Mesothelial cell of epicardium (in vitro differentiated cells): ENCODE measurements at places on chromosomes 13 and 19. TPM values are rescaled to one million over a fixed set of nuclear protein-coding genes. Genes with fewer than 3 reads are reported as not detected.

CLEC4G gene
- total RNA-seq: not detected in 3 replicates

ZNF577 gene
- total RNA-seq: 23.0 to 27.4 TPM (median 23.1 TPM) in 3 replicates

SAMD4B gene
- 128 to 143 TPM (median 133 TPM) in 3 replicates for total RNA-seq

PSG7 gene
- total RNA-seq: not detected in 3 replicates

CGB7 gene
- 23.1 to 26.5 TPM (median 25.5 TPM) in 3 replicates for total RNA-seq

- no peak overlapping the region for H3K27ac ChIP-seq
- no peak for DNase-seq
- H3K4me3 ChIP-seq: no peak overlapping the region
- peaks cover 10% of the 10 kb centered on the region for H3K36me3 ChIP-seq
- no peaks in the 10 kb centered on the region for H3K27me3 ChIP-seq
These were observed 1361.9 kb downstream of the UQCRFS1 start for GRCh38 chr19:27851002-27851481.

DNA sequence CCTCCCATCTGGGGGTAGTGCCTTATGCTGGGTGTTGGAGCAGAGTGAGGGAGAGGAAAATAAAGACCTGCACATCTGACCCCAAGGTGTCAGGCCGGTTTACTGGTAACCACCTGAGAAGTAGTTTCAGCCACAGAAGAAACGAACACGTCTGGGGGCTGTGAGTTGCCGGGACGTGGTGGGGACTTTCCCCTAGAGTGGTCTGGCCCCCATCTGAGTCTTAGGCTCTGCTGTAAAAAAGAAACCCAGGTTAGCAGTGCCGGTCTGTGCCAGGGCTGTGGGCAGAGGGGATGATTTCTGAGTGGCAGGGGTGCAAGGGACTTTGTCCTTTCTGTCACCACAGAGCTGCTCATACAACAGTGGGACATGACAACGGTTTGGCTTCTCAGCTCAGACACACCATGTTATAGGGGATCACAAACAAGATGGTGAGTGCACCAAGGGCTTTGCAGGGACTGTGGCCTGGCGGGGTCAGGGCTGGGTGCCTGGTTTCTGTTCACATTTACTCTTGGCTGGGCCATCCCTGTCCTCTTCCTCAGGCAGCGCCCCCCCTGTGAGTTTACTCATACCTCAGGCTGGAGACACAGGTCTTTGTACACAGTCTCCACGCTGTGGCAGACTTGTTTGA, 9.0 kb downstream of the GCDH start:
- H3K27me3 ChIP-seq: no peaks in the 10 kb centered on the region
- no peaks in the 10 kb centered on the region for H3K4me1 ChIP-seq
- H3K36me3 ChIP-seq: peaks cover under 1% of the 10 kb centered on the region
- DNase-seq: no peak

DNA sequence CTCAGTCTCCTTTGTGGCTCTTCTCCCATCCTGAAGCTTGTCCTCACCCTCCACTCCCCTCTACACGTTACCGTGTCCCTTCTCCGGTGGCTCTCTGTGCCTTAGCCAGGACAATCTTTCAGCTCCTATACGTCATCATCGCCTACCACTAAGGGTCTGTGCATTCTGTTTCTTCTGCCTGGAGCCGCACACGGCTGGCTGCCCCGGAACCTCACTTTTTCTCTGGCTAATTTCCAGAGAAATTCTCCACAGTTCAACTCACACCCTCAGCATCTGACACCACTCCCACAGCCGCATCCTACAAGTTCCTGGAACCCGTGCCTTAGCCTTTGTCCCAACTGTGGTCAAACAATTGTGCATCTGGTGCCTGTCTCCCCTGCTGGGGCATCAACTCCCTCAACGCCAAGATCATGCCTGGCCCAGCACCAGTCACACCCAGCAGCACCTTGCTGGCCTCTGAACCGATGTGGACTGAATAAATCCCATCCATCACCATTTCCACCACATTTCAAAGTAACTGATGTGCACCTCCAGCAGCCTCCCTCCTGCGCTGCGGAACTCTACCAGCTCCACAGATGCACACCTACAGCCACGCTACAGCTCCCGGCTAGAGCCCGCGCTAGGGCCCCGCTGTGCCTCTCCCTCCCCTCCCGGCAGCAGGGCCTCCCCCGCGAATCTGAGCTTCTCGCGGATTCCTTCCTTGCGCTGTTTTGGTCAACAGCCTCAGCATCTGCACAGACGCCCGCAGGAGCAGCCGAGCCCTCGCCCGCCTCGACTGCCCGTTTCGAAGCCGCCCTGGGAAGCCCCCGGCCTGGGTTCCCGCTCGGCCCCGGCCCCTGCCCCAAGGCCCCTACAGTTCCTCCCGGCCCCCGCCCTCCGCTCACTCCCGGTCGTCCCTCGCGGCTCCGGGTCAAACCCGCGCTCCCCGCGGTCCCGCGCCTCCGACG, 689 bp downstream of the DCUN1D2 start:
- H3K4me3 ChIP-seq: peak overlapping the region; percentile 71
- peak; percentile 62 for DNase-seq
- H3K27me3 ChIP-seq: no peaks in the 10 kb centered on the region
- H3K27ac ChIP-seq: peak overlapping the region; percentile 84

DNA sequence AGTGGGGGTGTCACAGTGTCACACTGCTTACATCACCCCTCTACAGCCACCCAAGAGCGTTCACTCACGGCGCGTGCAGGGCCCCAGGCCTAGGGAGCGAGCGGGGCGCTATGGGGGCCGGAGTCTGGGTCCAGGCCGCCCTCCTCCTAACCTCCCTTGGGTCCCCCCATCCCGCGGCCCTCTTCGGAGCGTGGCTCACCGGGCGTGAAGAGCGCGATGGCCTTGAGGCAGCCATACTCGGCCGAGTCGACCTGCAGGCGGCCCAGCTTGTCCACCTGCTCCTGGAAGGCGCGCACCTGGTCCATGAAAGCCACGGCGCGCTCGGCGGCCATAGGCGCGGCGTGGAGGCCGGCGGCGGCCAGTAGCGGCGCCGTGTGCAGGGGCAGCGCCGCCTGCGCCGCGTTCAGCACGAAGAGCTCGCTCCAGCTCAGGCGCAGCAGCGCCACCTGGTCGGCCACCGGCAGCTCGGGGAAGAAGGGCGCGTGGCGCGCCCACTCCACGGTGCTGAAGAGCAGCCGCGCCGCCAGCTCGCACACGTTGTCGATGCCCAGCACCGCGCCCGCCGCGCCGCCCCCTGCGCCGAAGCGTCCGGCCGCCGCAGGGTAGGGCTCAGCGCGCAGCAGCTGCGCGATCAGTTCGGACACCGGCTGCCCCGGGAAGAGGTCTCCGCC, 9.4 kb downstream of the OCEL1 start:
- H3K27ac ChIP-seq: no peak overlapping the region
- peaks cover 14% of the 10 kb centered on the region for H3K36me3 ChIP-seq
- peak overlapping the region; percentile 56 for H3K4me3 ChIP-seq
- no peaks in the 10 kb centered on the region for H3K27me3 ChIP-seq
- peak; percentile 68 for DNase-seq

DNA sequence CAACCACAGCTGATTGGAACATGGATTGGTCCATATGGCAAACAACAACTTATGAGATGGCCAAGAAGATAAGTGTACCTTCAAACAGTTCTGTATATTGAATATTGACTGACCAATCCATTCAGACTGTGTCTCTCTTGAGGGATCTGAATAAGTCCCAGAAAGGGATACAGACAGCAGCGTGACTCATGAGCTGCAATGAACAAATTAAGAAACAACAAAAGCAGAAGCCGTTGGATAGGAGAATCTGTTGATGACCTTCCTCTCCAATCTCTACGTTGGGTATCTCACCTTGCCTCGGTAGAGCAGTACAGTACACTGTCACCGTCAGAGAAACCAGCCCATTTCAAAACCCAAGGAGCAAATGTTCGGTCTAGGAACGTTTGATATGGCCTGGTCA, 21.3 kb downstream of the MBD3L2B start:
- H3K4me1 ChIP-seq: no peaks in the 10 kb centered on the region
- no peak for DNase-seq
- H3K27ac ChIP-seq: no peak overlapping the region
- H3K4me3 ChIP-seq: no peak overlapping the region

- no peaks in the 10 kb centered on the region for H3K27me3 ChIP-seq
- no peak overlapping the region for H3K27ac ChIP-seq
- no peaks in the 10 kb centered on the region for H3K36me3 ChIP-seq
These were observed 66.7 kb upstream of the MIR17HG start for GRCh38 chr13:91280801-91281200.

- no peak overlapping the region for H3K27ac ChIP-seq
- H3K4me1 ChIP-seq: peaks cover 8% of the 10 kb centered on the region
- H3K36me3 ChIP-seq: peaks cover 17% of the 10 kb centered on the region
- no peak overlapping the region for H3K4me3 ChIP-seq
- DNase-seq: no peak
These were observed 7.4 kb downstream of the UCHL3 start for GRCh38 chr13:75556961-75557360.
